ENCODE measurements at places on chromosomes 6 and 20.
A peak's percentile ranks its signal among the peaks of the same experiment; 100 is the strongest.

DNA sequence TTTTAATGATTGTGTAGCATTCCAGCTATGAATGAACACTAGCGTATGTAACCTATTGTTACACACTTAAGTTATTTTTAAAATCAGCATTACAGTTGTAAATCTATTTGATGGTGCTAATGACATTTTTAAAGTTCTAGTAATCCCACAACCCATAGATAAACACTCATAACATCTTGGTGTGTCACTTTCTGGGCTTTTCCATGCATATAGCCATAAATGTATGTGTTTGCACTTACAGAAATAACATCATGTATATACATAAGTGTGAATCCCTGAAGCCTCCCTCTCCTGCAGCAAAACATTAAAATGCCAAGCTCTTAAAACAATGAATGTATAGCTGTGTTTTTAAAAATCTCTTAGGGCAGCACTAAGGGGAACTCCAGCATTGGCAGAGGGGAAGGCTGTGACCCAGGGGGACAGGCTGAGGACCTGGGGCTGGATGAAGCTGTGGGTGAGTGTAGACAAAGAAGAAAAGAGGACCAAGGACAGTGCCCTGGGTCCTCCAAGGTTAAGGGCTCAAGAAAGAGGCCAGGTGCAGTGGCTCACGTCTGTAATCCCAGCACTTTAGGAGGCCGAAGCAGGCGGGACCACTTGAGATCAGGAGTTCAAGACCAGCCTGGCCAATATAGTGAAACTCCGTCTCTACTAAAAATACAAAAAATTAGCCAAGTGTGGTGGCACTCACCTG, 929 bp upstream of the CENPB start:
- DNase-seq: no peak

DNA sequence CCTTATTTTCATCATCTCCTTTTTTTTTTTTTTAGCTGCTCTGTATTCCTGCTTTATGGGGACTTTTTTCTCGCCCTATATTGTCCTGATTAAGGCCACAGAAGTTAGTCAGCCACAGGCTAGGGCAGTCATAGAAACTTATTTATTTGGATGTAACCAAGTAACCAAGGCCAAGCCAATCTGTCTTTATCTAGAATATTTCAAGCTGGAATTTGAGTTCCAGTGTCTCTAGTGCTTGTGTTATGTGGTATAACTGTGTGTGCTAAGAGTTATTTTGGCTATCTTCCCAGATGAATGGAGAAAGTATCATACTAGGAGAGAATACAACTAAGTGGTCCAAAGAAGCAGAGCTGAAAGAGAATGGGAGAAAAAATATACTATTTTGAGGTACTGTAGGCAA, 751.5 kb downstream of the CBLN4 start:
- DNase-seq: no peak

GRCh38 chr20:890666-891057, 25.5 kb downstream of the ANGPT4 start:
- no peak for DNase-seq

- no peak for DNase-seq
Observed at GRCh38 chr6:170415318-170415717, 108.8 kb downstream of the FAM120B start.

DNA sequence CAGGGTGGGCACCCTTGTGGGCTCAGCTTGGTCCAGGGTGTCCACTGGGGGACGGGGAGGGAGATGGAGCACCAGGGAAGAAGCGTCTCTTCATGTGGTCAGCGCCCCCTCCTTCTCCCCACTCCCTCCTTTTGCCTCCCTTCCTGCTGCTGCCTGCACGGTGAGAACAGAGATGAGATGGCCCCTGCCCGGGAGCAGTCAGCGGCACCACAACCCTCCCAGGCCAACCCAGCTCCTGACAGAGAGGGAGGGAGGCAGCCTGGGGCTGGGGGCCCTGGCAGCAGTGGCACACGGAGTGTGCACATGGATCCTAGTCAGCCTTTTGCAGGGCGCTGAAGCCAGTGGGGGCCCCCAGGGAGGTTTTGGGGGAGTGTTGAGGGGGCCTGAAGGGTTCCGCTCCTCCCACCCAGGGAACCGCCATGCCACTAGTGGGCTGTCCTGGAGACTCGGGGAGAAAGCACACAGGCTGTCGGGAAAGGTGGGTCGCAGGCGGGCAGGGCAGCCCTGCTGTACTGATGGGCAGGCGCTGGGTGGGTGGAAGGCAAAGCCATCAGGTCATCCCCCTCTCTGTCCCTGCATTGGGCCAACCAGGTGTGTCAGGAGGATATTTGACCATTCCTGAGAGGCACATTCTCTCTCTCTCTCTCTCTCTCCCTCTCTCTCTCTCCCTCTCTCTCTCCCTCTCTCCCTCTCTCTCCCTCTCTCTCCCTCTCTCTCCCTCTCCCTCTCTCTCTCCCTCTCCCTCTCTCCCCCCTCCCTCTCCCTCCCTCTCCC, 94.3 kb upstream of the BHLHE23 start:
- no peak for DNase-seq

- peak; percentile 65 for DNase-seq
Observed at GRCh38 chr6:145214570-145214969, 520.8 kb downstream of the EPM2A start.

GRCh38 chr6:111920578-111920977, 47.3 kb upstream of the FYN start:
- DNase-seq: no peak

DNA sequence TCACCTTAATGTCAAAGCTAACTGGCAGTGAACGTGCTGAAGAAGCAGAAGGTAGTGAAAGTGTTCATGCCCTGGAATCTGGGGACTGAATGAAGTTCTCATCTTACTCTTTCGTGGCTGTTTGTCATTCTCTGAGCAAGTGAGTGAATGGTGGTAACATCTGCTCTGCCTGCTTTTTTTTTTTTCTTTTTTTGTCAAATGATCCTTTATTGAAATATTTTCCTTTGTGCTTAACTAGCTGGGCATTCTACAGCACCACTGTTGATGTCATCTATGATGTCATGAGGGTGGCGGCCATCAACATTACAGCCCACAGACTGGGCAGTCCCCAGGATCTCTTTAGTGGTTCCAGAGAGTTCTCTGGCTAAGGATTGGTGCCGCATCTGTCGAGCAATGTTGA, 65.2 kb downstream of the RIN2 start:
- no peak for DNase-seq

GRCh38 chr20:23596579-23597250, 9.0 kb downstream of the CST9 start:
- DNase-seq: no peak

GRCh38 chr6:142966294-142966693, 21.3 kb upstream of the HIVEP2 start:
- no peak for DNase-seq

GRCh38 chr6:111791415-111791814, 81.8 kb downstream of the FYN start:
- DNase-seq: no peak

DNA sequence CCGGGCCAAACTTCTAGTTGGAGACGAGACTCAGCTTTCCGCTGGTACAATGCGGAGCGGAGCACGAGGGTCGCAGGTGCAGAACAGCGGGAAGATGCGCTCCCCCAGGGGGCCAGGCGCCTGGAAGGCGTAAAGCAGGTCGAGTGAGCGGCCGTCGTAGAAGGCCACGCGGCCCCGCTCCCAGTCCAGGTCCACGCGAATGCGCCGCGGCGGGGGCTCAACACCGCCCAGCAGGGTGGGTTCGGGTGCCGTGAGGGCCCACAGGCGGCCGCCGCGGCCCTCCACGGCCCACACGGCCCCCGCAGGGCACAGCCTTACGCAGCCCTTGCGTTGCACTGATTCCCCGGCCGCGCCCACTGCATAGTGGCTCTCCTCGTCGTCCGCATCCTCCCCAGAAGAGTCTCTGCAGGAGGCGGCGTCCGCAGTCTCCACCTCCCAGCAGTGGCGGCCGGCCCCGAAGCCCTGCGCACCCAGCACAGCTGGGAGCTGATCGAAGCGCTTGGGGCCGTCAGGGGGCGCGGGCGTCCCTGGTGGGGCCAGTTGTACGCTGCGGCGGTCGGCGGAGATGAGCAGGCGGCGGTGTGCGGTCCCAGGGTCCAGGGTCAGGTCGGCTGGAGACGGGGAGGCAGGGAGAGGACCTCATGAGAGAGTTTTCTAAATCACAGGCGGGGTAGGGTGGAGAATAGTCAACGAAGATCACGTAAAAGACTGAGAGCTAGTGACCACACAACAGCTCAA, 4.3 kb downstream of the PPP1R11 start:
- no peak for DNase-seq

DNA sequence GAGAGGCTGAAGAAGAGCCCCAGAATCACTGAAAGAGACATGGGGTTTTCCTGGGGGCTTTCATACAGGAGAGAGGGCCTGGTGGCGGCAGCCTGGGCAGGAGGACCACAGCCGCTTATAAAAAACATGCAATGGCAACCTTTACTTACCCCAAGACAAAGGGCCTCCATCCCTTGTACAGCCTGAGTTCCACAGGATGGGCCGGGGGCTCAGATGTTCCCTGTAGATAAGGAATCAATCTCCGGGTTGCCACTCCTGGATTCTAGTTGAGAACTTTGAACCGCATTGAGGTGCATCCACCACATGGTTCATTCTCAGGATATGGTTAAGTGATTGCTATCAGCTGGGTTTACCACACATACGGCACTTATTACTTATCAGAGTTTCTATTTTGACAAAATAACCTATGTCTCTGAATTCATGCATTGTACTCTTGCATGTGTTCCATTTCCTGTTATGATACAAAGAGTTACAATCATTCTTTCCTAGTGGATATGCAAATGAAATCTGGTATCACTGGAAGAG, 677.6 kb downstream of the KIF16B start:
- DNase-seq: no peak

DNA sequence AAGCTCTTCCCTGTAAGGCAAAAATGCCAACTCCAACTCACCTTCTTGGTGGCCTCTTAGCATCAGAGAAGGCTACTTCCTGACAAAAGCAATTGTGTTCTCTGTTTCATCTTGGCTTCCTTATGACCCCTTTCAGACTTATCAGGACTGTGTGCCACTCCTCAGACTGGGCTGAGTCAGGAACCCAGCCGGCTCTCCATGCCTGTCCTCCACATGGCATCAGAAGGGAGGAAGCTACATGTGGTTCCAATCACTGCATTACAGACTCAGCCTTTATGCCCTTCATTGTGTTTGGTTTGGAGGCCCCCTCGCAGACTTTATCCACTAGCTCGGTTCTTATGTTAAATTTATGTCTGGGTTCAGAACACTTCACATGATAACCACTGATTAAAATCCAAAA, 142.5 kb downstream of the SLC24A3 start:
- DNase-seq: no peak

GRCh38 chr6:155100087-155100486, 105.0 kb downstream of the TIAM2 start:
- peak; percentile 12 for DNase-seq

DNA sequence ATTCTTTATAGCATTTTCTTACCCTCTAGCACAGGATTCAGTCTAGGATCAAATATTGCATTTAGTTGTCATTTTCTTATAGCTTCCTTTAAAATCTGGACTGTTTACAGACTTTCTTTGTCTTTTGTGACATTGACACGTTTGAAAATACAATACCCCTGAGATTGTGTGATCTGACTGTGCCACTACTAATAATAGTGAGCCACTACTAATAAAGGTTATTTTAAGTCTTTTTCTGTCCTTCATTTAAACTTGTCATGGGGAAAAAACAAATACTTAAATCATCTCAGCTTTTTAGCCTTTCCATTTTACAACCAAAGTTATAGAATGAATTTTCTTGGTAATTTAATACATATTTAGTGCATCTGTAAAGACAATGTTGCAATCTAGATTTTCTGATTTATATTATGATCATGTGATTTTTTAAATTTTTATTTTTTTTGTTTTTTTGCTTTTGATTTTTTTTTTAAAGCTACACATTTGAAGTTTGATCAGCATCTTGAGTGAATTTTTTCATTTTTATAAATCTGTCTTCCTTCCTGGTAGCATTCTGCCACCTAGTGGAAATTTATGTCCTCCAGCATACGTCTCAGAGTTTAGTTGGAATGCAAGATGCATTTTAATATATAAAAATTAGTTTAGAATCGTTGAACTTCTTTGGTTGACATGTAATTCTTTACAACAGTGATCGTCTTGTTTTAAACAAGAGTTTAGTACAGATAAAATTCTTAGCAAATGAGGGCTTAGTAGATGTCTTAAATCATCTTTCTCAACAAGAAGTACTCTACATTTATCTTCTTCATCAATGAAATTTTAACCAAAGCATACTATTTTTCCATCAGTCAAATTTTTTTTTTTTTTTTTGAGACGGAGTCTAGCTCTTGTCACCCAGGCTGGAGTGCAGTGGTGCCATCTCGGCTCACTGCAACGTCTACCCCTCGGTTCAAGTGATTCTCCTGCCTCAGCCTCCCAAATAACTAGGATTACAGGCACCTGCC, 119.4 kb downstream of the NCOA3 start:
- peak; percentile 83 for DNase-seq

- DNase-seq: no peak
Observed at GRCh38 chr6:90892271-90892670, 305.4 kb upstream of the MAP3K7 start.

DNA sequence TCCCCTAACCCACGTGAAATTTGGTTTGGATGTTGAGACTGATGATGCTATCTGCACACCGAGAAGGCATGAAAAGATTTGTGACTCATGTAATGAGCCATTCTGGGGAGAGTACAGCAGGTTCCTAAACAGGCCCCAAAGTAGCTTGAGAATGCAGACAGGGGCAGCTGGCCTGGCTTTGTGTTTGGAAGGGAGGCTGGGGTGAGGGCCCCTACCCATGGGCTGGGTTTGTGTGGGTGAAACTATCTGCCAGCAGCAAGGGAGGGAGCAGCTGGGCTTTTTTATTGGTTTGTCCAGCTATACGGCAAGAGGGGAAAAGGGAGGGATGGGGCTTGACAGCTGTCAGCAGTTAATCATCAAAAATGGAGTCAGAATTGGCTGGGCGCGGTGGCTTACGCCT, 87.0 kb upstream of the RNF24 start:
- no peak for DNase-seq

- DNase-seq: no peak
Observed at GRCh38 chr6:54632984-54633565, 213.5 kb upstream of the FAM83B start.

DNA sequence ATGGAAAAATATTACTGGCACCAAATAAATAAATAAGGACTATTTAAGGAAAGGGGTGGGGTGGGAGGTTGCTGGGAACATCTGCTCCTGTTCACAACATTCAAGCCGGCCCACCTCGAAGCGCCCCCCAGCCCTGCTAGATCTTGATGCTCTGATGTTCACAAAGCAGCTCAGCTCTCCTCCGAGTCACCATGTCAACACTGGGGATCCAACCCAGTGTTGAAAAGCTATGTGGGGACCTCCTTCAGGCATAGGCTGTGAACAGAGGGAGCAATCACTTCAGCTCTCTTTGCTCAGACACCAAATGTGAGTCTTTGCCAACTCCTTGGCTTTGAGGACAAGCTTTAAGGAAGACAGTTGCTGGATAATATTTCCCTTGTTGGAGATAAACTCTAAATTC, 176.8 kb upstream of the NT5E start:
- DNase-seq: no peak

All from DMS53 (cell line).